ENCODE measurements at places on chromosomes 4 and X.
A peak's percentile ranks its signal among the peaks of the same experiment; 100 is the strongest.

DNA sequence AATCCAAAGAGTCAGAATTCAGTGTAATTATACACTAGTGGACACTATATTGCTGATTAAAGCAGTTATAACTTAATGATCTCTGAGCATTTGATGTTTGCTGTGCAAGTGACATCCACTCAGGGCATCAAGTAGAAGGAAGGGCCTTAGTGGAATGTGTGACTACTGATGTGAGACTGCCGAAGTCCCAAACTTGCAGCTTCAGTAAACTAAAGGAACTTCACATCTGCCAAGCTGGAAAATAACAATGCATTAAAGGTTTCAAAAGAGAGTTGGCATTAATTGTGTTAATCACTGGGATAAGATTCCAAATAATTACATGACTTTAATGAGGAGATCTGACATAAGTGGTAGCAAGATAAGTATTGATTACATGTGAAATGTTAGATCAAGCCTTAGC, 52.5 kb upstream of the SLC25A4 start:
- no peak overlapping the region for H3K4me3 ChIP-seq
- no peak overlapping the region for H3K27ac ChIP-seq
- no peaks in the 10 kb centered on the region for H3K36me3 ChIP-seq

DNA sequence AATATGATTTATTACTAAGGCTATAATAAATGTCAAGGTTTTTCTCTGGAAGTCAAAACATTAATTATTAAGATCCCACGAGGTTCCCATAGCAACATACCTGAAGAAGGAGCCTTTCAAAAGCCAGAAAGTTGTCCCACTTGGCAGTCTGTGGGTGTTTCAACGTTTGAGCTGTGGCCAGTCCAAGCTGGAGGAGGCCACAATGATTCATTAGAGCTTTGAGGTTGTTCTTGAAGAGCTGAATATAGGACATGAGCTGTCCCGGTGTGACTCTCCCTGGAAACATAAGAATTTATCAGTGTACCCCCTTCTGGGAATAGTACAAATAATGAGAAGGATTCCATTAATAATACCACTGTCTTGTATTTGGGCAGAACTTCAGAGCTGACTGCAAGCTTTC, 92.1 kb downstream of the SCFD2 start:
- no peak overlapping the region for H3K27ac ChIP-seq
- no peaks in the 10 kb centered on the region for H3K4me1 ChIP-seq
- DNase-seq, result no peak

GRCh38 chrX:3713937-3714434, 537 bp upstream of the PRKX start:
- peak; percentile 55 for DNase-seq
- peak overlapping the region; percentile 87 for H3K4me3 ChIP-seq
- H3K4me1 ChIP-seq, result no peaks in the 10 kb centered on the region
- no peaks in the 10 kb centered on the region for H3K27me3 ChIP-seq
- no peak overlapping the region for H3K27ac ChIP-seq
- H3K36me3 ChIP-seq, result peaks cover 4% of the 10 kb centered on the region

GRCh38 chr4:138669479-138670315, 345.9 kb upstream of the NOCT start:
- no peak overlapping the region for H3K27ac ChIP-seq
- peaks cover 4% of the 10 kb centered on the region for H3K36me3 ChIP-seq
- H3K4me3 ChIP-seq, result no peak overlapping the region
- DNase-seq, result no peak

DNA sequence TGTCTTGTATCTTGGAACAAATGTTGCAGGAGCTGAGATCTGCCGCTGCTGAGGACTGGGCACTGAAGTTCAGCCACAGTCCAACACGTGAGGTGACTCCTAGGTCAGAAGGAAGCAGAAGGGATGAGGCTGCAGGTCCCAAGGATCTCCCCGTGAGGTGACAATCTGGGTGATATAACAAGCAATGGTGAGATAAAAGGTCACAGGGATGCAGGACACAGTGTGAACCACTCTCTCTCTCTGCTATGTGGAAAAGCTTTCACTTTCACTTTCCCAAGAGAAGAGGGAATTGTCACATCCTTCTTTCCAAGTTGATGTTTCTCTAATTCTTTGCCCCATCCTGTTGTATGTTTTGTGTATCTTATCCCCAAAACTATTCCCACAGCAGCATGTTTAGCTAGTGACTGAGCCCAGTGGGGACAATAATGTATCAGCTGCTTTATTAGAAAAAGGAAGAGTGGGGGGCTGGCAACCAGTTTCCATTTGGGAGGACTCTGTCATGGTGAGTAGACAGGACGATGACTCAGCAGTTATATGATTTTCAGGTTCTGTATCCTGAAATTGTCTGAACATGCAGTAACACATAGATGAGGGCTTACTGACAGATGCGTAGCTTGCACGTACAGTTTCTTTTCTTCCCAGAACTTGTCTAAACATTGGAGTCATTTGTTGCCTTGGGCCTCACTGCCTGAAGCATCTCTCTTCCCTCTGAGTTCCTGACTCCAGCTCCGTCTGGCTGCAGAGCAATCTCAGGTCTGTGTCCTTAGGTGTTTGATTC, 1415.8 kb upstream of the TENM3 start:
- 0 out of 2 replicates have a peak, but pooled peaks cover 2% of the 10 kb centered on the region for H3K4me1 ChIP-seq
- DNase-seq, result peak; percentile 29
- no peak overlapping the region for H3K27ac ChIP-seq
- no peaks in the 10 kb centered on the region for H3K27me3 ChIP-seq
- no peak overlapping the region for H3K4me3 ChIP-seq

DNA sequence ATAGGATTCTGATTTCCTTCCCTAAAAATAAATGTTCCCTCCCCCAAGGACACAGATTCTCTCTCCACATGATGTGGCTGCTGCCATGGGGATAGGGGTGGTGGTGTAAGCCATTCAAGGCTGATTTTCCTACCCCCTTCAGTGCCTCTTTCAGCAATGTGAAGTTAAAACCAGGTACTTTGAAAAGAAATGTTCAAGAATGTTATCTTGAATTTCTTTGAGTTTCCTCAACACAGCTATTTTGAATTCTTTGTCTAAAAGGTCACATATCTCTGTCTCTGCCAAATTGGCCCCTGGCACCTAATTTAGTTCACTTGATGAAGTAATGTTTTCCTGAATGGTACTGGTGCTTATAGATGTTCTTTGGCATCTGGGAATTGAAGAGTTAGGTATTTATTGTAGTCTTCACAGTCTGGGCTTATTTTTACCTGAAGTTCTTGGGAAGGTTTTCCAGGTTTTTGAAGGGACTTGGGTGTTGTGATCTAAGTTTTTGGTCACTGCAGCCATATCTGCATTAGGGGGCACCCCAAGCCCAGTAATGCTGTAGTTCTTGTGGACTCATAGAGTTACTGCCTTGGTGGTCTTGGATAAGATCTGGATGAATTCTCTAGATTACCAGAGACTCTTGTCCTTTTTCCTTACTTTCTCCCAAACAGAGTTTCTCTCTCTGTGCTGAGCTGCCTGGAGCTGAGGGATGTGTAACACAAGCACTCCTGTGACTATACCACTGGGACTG, 7.6 kb upstream of the DIPK2B start:
- H3K4me1 ChIP-seq, result no peaks in the 10 kb centered on the region
- peaks cover 7% of the 10 kb centered on the region for H3K36me3 ChIP-seq
- H3K27ac ChIP-seq, result no peak overlapping the region

GRCh38 chr4:74543231-74543781, 98.4 kb downstream of the AREG start:
- H3K4me3 ChIP-seq, result no peak overlapping the region
- no peak overlapping the region for H3K27ac ChIP-seq

GRCh38 chr4:22739968-22740367, 47.2 kb downstream of the GBA3 start:
- no peaks in the 10 kb centered on the region for H3K27me3 ChIP-seq
- DNase-seq, result no peak
- no peak overlapping the region for H3K27ac ChIP-seq
- H3K4me3 ChIP-seq, result no peak overlapping the region

GRCh38 chr4:145485120-145485519, 3.5 kb downstream of the SMAD1 start:
- no peaks in the 10 kb centered on the region for H3K36me3 ChIP-seq
- H3K27me3 ChIP-seq, result no peaks in the 10 kb centered on the region
- no peak for DNase-seq
- no peaks in the 10 kb centered on the region for H3K4me1 ChIP-seq

GRCh38 chr4:169039251-169039954, 29.3 kb upstream of the CBR4 start:
- no peak overlapping the region for H3K27ac ChIP-seq
- H3K4me1 ChIP-seq, result no peaks in the 10 kb centered on the region
- peaks cover 5% of the 10 kb centered on the region for H3K36me3 ChIP-seq
- no peak for DNase-seq
- no peaks in the 10 kb centered on the region for H3K27me3 ChIP-seq
- no peak overlapping the region for H3K4me3 ChIP-seq

GRCh38 chrX:10847333-10847732, 226.9 kb upstream of the MID1 start:
- H3K27ac ChIP-seq, result no peak overlapping the region
- H3K4me3 ChIP-seq, result no peak overlapping the region
- H3K27me3 ChIP-seq, result no peaks in the 10 kb centered on the region
- no peaks in the 10 kb centered on the region for H3K4me1 ChIP-seq
- DNase-seq, result no peak

DNA sequence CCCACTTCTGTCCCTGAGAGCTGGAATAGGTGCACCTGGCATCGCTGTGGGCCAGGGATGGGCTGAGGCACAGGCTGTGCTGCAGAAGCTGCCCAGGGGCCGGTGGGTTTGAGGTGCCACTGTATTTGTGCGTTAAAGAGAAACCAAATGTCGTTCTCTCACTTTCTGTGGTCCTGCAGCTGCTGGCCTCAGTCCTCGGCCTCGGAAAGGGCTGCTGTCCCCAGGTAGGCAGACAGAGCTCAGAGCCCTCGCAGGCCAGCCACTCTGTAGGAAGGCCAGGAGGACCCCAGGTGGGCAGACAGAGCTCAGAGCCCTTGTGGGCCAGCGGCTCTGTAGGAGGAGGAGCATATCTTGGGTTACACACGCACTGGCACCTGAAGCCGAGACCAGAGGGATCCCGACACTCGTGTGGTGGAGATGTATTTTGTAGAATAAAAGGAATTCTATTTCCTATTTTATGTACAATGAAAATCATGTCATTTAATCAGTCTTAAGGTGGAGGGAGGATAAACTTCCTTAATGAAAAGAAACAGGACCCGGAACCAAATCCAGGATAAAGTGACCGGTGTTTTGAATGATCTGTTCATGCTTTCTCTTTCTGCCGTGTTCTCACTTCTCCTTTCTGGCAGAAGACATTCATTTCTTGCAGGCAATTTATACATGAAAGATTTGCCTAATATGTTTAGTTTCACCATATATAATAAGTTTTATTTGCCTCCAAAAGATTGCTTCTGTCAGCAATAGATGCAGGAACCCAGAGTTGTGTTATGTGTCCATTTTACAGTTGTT, 54.4 kb upstream of the HGFAC start:
- H3K36me3 ChIP-seq, result no peaks in the 10 kb centered on the region
- peaks cover 3% of the 10 kb centered on the region for H3K4me1 ChIP-seq
- no peak for DNase-seq
- H3K27me3 ChIP-seq, result no peaks in the 10 kb centered on the region
- H3K4me3 ChIP-seq, result peak overlapping the region; percentile 57

DNA sequence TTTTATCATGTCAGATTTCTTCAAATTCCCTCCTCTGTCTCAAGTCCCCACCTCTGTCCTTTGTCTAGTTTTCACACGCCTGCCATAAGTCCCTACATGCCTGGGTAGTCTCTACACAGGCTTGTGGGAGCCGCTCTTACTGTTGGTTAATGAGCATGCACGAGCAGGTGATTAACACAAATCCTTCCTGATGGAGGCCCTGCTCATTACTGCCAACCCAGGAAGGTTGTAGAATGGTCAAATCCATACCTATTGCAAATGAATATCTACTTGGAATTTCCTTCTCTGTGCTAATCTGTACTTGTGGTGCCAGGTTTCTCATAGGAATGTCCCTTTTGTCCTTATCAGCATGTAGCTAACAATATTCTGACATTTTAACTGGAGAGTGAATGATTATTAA, 208.4 kb upstream of the HDX start:
- no peak overlapping the region for H3K27ac ChIP-seq
- DNase-seq, result no peak
- peaks cover 2% of the 10 kb centered on the region for H3K36me3 ChIP-seq
- 0 out of 2 replicates have a peak, but pooled peaks cover 4% of the 10 kb centered on the region for H3K4me1 ChIP-seq
- H3K4me3 ChIP-seq, result no peak overlapping the region

GRCh38 chrX:29528281-29528680, 687.1 kb upstream of the MAGEB2 start:
- H3K27ac ChIP-seq, result no peak overlapping the region
- H3K4me1 ChIP-seq, result no peaks in the 10 kb centered on the region
- H3K4me3 ChIP-seq, result no peak overlapping the region
- no peak for DNase-seq

DNA sequence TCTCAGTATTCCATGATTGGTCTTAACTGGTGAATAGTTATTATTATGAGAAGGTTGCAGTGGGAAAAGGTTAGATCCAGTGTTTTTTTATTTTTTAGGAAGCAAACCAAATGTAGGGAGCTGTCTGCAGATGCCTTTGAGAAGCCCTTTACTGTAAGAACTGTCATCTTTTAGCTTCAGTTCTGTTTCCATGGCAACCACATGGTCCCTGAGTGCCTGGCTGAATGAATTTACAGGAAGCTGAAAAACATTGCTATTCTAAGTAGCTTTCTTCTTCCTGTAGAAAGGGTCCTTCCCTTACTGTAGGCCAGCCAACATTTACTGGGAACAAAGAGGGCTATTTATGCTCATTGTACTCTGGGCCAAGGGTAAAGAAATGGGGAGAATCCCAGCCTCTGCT, 103.3 kb downstream of the DCLK2 start:
- H3K27ac ChIP-seq, result no peak overlapping the region
- no peak for DNase-seq
- no peaks in the 10 kb centered on the region for H3K27me3 ChIP-seq
- H3K4me1 ChIP-seq, result no peaks in the 10 kb centered on the region
- no peak overlapping the region for H3K4me3 ChIP-seq

DNA sequence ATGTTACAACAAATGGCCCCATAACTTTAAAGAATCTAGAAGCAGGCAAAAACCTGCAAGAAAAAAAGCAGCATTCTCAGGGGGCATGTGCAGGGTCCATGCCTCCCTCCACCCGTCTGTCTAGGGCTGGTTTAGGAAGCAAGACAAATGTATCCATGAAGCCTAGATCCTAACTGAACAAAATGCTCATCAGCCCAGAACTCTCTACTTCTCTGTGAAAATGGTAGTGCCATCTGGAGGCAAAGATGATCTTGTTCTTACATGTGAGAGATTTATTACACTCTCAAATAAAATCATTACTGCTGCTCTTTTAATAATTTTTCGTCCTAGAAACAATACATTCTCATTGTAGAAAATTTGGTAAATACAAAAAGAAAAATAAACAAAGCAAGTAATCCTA, 26.7 kb downstream of the NR3C2 start:
- no peak overlapping the region for H3K4me3 ChIP-seq
- H3K27me3 ChIP-seq, result no peaks in the 10 kb centered on the region
- no peaks in the 10 kb centered on the region for H3K4me1 ChIP-seq
- H3K36me3 ChIP-seq, result no peaks in the 10 kb centered on the region
- H3K27ac ChIP-seq, result no peak overlapping the region

- H3K27ac ChIP-seq, result no peak overlapping the region
- no peaks in the 10 kb centered on the region for H3K27me3 ChIP-seq
- no peaks in the 10 kb centered on the region for H3K36me3 ChIP-seq
- no peak for DNase-seq
Measured at GRCh38 chrX:109783701-109784079, 50.6 kb upstream of the ACSL4 start.

GRCh38 chr4:59374416-59374815, 1825.7 kb upstream of the ADGRL3 start:
- no peak for DNase-seq
- no peaks in the 10 kb centered on the region for H3K27me3 ChIP-seq
- no peaks in the 10 kb centered on the region for H3K36me3 ChIP-seq
- no peaks in the 10 kb centered on the region for H3K4me1 ChIP-seq
- H3K27ac ChIP-seq, result no peak overlapping the region
